ENCODE measurements at places on chromosomes 2 and 18.
A peak's percentile ranks its signal among the peaks of the same experiment; 100 is the strongest.

DNA sequence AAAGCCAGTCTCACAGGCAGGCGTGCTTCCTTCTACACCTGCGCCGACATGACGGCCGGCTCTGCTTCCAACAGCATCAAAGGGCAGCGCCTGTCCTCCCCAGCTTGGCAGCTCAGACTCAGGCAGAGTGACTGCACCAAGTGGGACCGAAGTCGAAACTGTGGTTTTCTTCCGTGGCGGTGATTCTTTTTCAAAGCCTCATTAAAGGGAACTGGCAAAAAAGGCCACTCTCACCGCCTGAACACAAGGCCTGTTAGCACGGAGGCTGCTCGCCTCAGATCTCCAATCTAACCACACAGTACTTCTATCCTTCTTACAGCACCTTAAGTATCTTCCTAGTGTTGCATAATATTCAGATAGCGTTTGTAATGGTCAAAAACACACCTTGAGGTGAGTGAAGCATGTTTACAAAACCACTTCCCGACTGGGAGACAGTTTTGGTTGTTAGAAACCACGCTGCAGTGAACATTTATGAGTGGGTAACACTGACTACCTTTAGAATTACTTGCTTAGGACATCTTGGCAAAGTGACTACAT lies 236.4 kb downstream of the HDAC4 start:
- no peak for DNase-seq

DNA sequence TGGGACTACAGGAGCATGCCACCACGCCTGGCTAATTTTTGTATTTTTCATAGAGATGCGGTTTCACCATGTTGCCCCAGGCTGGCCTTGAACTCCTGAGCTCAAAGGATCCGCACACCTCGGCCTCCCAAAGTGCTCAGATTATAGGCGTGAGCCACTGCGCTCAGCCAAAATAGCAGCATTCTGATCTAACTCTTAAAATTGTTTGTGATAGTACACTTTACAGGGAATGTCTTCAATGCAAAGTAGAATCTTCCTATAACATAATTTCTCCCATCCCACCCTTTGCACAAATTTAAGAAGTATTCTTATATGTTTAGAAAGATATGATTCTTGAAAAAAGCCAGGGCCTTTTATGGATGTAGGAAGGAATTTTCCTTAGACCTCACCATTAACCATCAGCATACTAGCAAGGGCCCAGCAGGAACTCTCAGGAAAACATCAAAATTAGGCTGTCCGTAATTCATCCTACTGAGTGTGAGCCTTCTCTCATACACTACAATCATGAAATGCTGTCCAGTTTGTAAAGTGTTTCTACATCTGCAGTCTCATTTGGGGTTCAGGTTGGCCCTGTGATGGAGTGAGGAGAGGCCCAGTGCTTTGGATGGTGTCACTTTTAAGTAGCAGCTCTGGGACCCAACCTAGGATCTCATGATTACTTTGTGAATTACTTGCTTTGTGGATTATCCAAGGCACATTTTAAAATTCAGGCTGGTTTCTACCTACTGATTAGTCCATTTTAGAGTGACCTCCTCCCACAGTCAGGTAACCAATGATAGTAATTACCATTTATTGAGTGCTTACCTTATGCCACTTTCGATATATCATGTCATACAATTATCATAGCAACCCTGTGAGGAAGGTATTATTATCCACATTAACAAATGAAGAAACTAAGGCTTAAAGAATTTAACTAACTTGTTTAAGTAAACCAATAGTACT lies 37.5 kb upstream of the DLX1 start:
- DNase-seq: no peak

GRCh38 chr18:27599202-27599829 lies 414.2 kb upstream of the CHST9 start:
- no peak for DNase-seq

GRCh38 chr18:76791642-76792041 lies 30.7 kb upstream of the ZNF236 start:
- DNase-seq: no peak

- no peak for DNase-seq
Observed at GRCh38 chr2:170843656-170844055, 27.0 kb downstream of the GAD1 start.

- DNase-seq: no peak
Observed at GRCh38 chr2:161141033-161141432, 19.2 kb upstream of the TANK start.

DNA sequence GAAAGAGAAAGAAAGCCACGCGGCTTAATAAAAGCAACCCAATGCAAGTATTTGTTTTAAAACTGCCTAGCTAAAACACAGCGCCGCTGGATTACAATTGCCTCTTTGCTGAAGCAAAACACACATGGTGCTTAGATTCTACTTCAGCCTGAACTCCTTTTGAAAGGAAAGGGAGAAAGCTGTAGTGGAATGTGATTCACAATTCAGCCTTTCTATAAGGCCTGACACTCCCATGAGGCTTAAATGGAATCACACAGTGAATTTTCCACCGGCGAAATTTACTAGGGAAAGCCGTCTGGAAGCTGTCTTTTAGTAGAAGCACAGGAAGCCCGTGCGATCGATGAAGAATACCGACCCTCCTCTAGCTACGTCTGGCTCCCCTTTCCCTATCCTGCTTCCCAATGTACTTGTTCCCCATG lies 348.0 kb downstream of the DLGAP1 start:
- no peak for DNase-seq

- DNase-seq: no peak
Observed at GRCh38 chr2:232013701-232014353, 52.3 kb downstream of the DIS3L2 start.

GRCh38 chr2:42359965-42360483 lies 993 bp downstream of the COX7A2L start:
- no peak for DNase-seq

DNA sequence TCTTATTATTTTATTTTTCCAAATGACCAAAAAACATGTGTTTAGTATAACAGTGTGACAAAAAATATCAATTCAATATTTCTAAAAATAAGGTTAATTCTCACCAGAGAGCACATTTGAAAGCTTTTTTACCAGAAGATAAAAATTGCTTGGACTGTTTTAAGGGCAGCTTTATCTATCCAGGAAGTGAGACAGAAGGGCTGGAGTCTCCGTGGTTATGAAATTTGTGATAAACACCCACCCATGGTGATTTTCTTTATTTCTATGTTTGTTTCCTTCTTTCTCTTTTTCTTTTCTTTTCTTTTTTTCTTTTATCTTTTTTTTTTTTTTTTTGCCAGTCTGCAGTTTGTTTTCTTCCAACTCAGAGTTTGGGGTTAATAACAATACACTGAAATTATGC lies 298.5 kb downstream of the PIEZO2 start:
- DNase-seq: no peak

DNA sequence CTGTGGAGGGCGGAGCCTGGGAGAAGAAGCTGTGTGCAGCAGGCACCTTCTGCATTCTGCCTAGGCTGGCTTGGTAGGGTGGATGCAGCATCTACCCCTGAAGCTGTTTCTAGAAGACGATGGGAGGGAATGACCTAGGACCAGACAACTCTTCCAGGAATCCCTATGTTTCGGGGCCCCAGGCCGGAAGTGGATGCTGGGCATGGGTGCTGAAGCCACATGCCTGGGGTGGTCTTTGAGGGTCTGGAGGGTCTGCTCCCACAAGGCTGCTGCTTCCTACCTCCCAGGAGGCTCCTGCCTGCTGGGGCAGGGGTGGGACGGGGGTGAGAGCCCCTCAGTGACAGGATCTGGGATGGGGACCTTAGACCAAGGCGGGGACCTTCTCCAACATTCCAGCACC lies 61.0 kb downstream of the CIB4 start:
- no peak for DNase-seq

GRCh38 chr2:588074-588645 lies 89.0 kb downstream of the TMEM18 start:
- DNase-seq: no peak

GRCh38 chr2:166137331-166137730 lies 9.5 kb upstream of the SCN1A start:
- no peak for DNase-seq

DNA sequence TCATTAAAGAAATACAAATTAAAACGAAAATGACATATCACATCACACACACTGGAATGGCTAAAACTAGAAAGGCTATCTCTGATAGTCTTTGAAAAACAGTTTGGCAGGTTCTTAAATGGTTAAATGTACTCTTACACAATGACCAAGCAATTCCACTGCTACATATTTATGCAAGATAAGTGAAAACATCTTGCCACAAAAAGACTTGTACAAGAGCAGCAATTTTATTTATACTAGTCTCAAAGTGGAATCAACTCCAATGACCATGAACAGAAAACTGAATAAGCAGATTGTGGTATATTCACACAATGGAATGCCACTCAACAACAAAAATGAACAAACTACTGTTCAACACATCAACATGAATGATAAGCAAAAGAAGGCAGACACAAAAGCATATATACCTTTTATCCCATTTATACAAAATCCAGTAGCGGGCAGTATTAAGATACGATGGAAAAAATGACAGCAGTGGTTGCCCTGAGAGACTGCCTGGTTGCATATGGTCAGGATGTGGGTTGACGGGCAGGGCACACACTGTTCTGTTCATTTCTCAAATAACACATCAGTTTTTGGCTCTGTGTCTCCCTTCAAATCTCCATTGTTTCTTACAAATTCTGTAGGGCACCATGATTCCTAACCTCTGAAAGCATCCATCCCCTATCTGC lies 25.4 kb downstream of the SP100 start:
- no peak for DNase-seq

DNA sequence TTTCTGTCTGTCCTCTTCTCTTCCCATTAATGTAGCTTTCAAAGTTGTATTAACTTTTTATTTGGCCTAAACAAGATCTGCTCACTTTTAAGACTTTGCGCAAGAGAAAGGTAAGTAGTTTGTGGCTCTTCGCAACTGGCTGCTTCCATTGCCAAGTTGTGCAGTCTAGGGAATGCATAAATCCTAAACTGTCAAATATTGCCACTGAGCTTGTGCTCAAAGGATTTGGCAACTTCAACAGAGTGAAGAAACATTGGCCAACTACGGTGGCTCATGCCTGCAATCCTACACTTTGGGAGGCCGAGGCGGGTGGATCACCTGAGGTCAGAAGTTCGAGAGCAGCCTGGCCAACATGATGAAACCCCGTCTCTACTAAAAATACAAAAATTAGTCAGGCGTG lies 826.4 kb downstream of the EPHA4 start:
- no peak for DNase-seq

DNA sequence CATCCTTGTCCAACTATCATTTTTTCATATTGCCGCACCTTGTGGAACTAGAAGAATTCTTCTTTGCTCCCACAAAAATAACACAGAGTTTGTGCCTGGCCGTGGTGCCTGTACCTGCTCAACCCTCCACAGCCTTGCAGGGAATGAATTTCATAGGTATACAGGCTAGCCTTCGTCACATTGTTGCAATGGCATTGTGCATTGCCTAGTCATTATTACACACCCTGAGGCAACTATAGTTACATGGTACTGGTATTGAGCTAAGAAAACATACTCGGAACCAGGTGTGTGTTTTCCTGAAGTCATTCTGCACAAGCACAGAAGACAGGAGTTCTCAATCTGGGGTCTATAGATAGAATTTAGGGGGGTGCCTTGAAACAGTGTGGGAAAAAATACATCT lies 188.0 kb upstream of the CTAGE1 start:
- no peak for DNase-seq

DNA sequence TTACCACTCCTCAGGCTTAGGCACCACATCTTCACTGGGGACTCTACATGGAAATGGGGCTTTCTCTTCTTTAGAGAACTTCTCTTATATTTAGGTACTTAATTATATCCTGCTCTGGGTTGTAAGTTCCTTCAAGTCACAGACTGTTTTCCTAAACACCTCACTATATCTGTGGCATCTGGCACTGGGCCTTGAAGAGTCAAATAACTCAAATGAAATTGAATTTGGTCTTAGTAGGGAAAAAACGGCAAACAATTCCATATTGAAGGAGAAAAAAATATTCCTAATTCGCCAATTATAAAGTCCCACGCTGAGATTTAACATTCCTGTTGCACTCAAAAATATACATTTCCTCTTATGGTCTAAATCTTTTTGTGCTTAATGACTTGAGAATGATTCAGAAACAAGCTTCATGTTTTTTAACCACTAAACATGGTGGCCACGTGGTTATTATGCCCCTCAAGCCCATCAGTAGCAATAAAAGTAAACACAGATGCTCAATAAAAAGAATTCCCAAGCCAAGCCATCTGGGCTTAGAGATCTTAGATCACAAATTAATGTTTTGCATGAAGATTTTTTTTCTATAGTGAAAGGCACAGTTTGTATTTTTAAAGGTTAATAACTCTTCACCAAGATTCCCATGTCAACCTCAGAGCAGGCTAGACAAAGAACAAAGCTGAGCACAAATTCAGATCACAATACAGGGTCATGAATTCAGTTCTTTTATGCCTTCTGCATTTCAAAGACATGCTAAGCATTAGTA lies 105.5 kb upstream of the SYT4 start:
- DNase-seq: no peak

DNA sequence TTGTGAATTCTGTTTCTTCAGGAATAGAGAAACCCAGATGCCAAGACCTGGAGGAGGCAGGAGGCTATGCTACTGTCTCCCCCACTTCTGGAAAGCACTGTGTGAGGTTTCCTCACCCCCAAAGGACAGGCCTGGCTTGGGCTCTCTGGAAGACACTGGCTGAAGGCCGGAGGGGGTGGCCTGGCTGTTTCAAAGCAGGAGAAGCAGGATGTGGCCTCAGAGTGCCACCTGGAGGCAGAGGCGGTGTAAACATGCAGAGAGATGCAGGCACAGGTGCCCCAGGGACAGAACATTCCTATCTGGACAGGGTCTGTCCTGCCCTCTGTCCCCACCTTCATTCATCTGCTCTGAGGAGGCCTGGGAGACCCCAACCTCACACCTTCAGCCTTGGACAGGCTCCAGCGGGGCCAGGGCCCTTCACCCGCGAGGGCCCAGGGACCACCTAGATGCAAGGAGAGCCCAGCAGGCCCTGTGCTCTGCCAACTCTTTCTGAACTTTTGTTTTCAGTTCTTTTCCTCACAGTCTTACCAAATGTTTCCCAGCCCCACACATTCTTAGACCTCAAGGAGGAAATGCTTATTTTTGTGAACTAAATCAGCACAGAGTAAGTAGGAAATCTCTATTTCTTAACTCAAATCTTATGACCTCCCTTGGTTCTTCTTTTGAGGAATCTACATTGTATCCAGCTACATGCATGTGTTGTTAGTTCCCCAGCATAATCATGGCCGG lies 79.2 kb downstream of the LONRF2 start:
- peak; percentile 43 for DNase-seq

DNA sequence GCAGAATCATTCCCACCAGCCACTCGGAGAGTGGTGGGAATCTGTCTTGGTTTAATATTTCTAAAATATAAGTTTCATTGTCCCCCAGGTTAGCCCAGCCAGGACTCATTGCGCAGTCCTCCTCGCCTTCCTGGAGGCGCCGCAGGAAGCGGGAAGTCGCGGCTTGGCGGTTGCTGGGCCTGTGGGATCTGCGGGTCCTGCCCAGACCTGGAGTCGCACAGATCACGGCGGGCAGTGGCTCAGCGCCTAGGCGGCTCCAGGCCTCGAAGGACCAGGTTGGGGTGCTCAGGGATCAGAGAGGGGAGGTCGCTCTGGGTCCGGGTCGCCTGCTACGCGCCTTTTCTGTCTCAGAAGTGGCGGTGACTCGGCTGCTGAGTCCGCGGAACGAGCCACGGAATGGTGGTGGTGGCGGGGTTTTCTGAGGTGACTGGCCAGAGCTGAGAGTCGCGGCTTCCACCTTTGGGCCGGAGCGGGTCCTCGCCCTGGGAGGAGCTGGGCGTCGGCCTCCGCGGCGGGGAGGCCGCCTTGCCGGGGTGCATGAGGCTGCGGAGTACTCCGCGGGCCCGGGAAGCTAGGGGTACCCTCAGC lies 2.6 kb downstream of the HOXD3 start:
- no peak for DNase-seq

GRCh38 chr2:168992026-168992425 lies 39.1 kb downstream of the ABCB11 start:
- DNase-seq: no peak

- no peak for DNase-seq
Observed at GRCh38 chr2:37337620-37338280, 6.7 kb upstream of the QPCT start.

Data from GM12891 (cell line).